ENCODE measurements at places on chromosomes 3 and 15. TPM values are rescaled to one million over a fixed set of nuclear protein-coding genes. Genes with fewer than 3 reads are reported as not detected.

MTHFS gene
- 3.8 TPM for total RNA-seq

HDAC11 gene
- total RNA-seq = 19.8 TPM

NTRK3 gene
- 9.5 TPM for total RNA-seq

- no peak for DNase-seq
Observed at GRCh38 chr15:80996247-80996646, 4.5 kb upstream of the TLNRD1 start.

- DNase-seq = no peak
Observed at GRCh38 chr3:155683344-155683720, 61.5 kb downstream of the PLCH1 start.

All from glutamatergic neuron (in vitro differentiated cells).